Stimulated activated CD8-positive, alpha-beta memory T cell treated with anti-CD3 and anti-CD28 coated beads, Interleukin-4, amount 100 ng/mL, for 1 hour (primary cell): ENCODE measurements at places on chromosomes 2 and 18.

- no peak for DNase-seq
Measured at GRCh38 chr2:118994172-118994700, 52.2 kb downstream of the MARCO start.

GRCh38 chr2:235238537-235238936 is 255.3 kb upstream of the AGAP1 start:
- DNase-seq, result no peak

GRCh38 chr2:111168528-111169239 is 48.0 kb downstream of the BCL2L11 start:
- no peak for DNase-seq

DNA sequence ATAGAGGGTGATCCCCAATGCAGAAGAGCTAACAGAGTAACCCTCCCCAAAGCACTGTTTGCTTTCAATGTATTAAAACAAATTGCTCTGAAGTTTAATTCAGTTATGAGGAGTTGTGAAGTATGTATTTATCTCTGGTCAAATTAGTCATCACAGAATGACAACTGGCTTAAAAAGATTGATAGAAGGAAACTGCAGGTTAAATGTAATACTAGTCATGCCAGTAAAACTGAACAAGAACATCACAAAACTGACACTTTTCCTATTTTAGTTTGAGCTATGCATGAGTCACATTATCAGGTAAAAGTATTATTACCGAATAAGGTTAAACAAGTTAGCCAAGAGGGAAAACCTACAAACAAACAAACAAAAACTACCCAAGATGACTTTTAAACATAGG is 99.0 kb upstream of the ACVR1C start:
- no peak for DNase-seq

DNA sequence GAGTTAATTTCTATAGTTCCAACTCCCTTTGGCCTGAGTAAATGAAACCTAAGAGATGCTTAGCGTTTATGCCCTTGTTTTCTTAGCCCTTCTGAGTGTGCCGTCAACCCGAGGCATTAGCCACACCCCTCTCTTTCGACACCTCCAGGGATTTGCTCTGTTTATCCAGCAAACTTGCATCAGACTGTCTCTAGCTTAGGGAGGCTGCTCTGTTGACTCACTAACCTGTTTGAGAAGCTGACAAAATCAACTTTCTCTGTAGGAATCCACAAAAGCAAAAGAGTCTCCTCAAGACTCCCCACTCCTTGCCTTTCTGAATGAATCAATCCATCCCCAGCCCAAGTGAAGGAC is 317.6 kb downstream of the TNS1 start:
- no peak for DNase-seq

GRCh38 chr2:45145073-45145899 is 136.0 kb upstream of the SIX2 start:
- no peak for DNase-seq

DNA sequence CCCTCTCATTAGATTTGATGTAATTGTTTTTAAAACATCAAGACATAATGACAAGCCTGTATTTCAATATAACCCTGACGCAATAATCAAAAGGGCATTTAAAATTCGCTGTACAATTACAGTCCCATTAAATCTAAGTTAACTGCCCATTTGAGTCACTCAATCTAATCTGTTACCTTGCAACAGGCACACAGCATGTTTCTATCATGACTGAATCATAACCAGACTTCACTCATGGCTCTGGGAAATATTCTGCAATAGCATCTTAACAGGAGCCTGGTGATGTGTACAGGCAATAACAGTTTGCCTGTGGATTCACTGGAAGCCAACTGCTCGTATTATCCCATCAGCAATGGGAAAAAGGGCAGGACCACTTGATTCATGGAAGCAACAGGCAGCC is 142.3 kb upstream of the NCKAP5 start:
- DNase-seq, result no peak

GRCh38 chr18:63290821-63291200 is 28.8 kb downstream of the BCL2 start:
- DNase-seq, result no peak
